ENCODE measurements at places on chromosomes 3 and 15. TPM values are rescaled to one million over a fixed set of nuclear protein-coding genes. Genes with fewer than 3 reads are reported as not detected.

Gene RBP2
- total RNA-seq = not detected

Gene STX19
- total RNA-seq = not detected

Gene SLC51A
- total RNA-seq = not detected

Gene HYAL1
- total RNA-seq = 18.4 TPM

Gene ZNF654
- total RNA-seq = 9.1 TPM

Gene CD86
- total RNA-seq = not detected

Gene EMC7
- total RNA-seq = 52.4 TPM

Gene CYP19A1
- total RNA-seq = not detected

Gene KIF7
- total RNA-seq = 19.6 TPM

Gene HRG
- total RNA-seq = not detected

Gene PARP3
- 9.7 TPM for total RNA-seq

Gene ITIH1
- total RNA-seq = not detected

Gene PXYLP1
- total RNA-seq = 5.5 TPM

Gene ADPRH
- total RNA-seq = not detected

Gene DNAH12
- total RNA-seq = not detected

Gene LRRIQ4
- not detected for total RNA-seq

Gene SERPINI2
- not detected for total RNA-seq

Gene MYRIP
- not detected for total RNA-seq

Gene C3orf20
- not detected for total RNA-seq

Gene EXD1
- 0.03 TPM for total RNA-seq

Gene SLC24A5
- total RNA-seq = not detected

Gene ARPIN
- 5.3 TPM for total RNA-seq

Gene GREM1
- 0.75 TPM for total RNA-seq

Gene CCDC54
- total RNA-seq = not detected

Gene ADAMTS9
- total RNA-seq = not detected

Gene SENP7
- total RNA-seq = 7.3 TPM

Gene LMCD1
- 11.3 TPM for total RNA-seq

Gene TCAIM
- 34.5 TPM for total RNA-seq

Gene SNTN
- not detected for total RNA-seq

Gene RNU6-1
- not detected for total RNA-seq

Gene BCHE
- total RNA-seq = not detected

Gene LYZL4
- total RNA-seq = not detected

Gene CASR
- total RNA-seq = not detected

Gene CACNA1D
- not detected for total RNA-seq

Gene ZNF80
- not detected for total RNA-seq

Gene CA12
- 3.8 TPM for total RNA-seq

Gene EFCAB12
- total RNA-seq = not detected

Gene CYP8B1
- not detected for total RNA-seq

Gene SRGAP3
- 0.37 TPM for total RNA-seq

Gene GAP43
- not detected for total RNA-seq

Gene C3orf85
- not detected for total RNA-seq

Gene PRR20G
- not detected for total RNA-seq

Gene SNX22
- total RNA-seq = 18.2 TPM

Gene CHRD
- 1.8 TPM for total RNA-seq

Gene TMF1
- 7.5 TPM for total RNA-seq

Gene SLC22A14
- total RNA-seq = not detected
